ENCODE measurements at places on chromosomes 7 and 10.

DNA sequence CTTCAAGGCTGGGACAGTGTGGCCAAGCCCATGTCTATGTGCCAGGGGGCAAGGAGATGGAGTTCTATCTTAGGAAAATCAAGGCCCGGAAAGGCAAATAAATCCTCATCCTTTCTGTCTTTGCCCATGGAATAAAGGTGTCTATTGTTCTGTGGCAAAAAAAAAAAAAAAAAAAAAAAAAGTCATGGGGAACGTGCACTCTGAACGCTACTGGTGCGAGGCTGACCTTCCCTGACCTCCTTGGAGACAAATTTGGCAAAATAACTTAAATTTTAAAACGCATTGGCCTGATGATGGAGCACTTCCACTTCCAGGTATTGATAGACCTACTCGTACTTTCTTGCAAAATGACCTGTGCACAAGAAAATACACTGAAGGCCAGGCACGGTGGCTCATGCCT, 12.2 kb upstream of the BAG3 start:
- DNase-seq, result no peak

GRCh38 chr10:34092891-34093290, 722.2 kb downstream of the PARD3 start:
- DNase-seq, result no peak

GRCh38 chr7:8035647-8036518, 67.3 kb downstream of the GLCCI1 start:
- no peak for DNase-seq

- DNase-seq, result no peak
Observed at GRCh38 chr7:2197436-2198155, 35.1 kb downstream of the MAD1L1 start.

DNA sequence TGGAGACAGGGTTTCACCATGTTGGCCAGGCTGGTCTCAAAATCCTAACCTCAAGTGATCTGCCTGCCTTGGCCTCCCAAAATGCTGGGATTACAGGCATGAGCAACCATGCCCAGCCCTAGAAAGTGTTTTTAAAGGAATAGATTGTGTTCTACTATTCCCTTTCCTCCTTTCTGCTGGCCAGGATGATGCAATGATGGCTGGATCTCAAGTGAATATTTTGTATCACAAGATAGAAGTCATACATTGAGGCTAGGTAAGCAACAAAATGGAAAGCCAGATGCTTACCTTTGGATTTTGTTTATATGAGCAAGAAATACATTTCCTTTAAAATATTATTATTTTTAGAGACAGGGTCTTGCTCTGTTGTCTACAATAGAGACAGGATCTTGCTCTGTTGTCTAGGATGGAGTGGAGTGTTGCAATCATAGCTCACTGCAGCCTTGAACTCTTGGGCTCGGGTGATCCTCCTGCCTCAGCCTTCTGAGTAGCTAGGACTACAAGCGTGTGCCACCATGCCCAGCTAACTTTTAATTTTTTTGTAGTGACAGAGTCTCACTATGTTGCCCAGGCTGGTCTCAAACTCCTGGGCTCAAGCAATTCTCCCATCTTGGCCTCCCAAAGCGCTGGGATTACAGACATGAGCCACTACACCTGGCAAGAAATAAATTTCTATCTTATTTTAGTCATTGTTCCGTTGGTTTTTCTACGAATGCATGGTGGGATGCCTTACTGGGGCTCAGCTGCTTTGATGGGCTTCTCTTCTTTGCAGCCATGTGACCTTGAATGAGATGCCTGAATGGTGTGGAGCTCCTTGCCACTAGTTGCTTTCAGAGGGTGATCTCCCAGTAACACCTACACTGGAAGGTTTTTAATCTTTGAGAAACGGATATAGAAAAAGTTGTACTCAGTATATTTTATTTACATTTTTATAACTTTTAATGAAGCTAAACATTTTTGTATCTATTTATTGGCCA, 5.8 kb upstream of the AEBP1 start:
- no peak for DNase-seq

DNA sequence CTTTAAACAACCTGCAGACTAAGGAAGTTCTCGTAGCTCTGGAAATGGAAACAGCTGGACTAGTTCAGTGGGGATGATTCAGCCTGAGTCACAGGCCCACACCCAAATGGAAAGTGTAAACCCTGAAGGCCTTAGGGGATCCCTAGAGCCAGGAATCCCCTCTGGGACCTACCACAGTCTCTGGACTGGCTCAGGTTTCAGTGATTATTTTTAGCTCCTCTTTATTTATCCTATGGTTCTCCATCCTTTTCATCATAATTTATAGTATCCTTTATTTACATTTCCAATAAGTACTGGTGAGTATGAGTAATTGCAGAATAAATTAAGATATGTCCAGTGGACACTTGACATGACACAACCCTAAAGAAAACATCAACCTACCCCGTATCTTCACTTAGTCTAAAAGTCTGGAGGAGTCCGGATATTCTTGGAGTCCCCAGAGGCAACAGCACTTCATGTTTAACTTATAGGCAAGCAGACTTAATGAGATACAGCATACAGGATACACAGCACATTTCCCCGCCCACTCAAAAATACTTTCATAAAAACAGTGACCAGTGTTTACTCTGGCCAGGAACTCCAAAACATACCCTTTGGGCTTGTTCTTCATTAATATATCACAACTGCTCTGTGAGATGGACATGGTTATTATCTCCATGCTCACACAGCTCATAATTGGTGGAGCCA, 28.4 kb upstream of the SEMA3E start:
- DNase-seq, result no peak

- no peak for DNase-seq
Observed at GRCh38 chr7:23335621-23336020, 36.5 kb downstream of the MALSU1 start.

DNA sequence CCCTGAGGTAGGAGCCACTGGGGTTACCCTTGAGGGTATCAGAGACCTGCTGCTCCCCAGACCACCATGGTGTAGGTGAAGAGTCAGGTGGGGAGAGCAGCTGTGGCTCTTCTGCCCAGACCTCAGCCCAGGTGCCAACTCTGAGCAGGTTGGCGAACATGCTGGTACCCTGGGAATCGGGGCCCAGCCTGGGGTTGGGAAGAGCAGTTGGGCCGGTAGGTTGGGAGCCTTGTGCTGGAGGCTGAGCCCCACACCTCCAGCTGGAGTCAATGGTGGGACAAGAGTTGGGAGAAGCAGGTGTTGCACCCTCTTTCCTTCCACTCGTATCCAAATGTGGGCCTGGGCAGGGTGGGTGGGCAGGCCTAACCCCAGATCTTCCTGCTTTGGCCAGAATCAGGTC, 114.5 kb downstream of the CDH23 start:
- DNase-seq, result no peak

- no peak for DNase-seq
Observed at GRCh38 chr10:99008054-99008453, 227.6 kb downstream of the HPSE2 start.

DNA sequence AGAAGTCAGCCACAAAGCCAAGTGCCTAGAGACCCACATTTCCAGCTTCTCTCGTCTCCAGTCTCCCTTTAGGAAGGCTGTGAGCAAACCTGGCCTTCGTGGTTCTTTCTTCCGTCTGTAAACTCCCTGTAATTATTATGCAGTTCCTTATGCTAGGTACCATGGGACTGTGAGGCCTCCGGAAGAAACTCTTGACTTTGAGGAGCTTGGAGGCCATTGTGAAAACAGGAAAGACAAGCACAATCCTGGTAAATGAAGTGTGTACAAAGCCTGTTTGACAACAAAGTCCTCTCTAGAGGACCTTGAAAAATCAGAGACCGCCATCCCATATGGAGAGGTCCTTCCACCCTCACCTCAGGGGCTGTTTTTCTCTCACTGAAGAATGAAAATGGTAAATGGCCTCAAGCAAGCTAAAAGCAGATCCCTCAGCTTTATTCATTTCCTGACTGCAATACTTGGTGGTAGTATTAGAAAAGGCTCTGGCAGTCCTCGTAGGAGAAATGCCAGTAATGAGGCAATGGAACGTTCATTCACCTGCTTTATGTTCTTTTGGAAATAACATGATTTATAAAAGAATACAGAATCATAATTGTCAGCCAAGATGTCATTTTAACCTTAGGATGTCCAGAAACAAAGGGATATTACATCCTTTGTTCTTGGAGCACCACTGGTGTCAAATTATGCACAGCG, 926.4 kb downstream of the LRMDA start:
- DNase-seq, result no peak

DNA sequence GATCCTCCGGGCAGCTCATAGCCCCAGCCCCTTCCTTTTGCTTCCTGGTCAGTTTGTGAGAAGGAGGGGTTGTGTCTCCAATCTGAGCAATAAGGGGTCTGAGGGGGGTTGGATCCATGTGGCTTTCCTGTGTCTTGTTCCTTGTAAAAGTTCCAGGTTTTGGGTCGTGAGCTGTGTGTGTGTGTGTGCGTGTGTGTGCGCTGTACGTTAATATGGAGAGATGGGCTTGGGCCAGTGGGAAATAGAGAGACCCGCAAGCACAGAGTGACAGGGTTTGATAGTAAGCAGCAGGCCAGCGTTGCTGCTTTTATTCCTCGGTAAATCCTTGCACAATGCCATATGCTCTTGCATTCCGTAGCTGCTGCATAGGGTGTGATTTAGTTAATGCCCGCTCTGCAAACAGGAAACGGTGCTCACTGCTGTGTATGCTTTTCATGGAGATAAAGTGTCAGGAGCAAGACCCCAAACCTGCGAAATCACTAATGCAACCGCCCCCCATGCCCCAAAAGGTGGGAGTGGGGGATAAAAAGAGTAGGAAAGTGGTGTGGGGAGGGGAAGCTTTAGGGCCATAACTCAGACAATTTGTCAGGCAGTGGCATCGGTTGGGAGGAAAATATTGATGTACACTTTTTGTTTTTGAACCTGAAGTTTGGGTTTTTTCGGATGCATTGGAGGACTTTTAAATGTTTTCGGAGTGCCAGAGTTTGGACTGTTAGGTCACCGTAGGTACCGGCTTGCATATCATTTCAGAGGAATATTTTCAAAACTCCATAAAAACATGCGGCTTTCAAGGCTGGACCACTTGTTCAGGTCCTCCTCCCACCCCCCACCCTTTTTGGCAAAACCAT, 108.7 kb downstream of the TCF7L2 start:
- no peak for DNase-seq

DNA sequence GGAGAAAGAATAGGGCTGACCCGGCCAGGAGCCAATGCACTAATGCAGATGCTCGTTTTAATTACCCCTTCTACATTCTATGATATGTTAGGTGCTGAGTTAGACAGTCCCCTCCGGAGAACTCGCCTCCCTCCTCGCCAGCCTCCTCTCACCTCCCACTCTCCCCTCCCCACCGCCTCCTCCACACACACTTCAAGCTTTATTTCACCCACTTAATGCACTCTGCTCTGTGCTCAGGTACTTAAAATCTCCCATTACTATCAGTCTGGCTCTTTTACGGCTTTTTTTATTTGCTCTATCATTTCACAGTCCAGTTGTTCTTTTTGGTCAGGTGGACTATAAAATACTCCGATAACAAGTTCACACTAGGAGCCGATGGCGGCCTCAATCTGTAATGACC, 231.6 kb downstream of the TEX36 start:
- no peak for DNase-seq

GRCh38 chr10:109205929-109206585, 717.3 kb downstream of the XPNPEP1 start:
- DNase-seq, result no peak

DNA sequence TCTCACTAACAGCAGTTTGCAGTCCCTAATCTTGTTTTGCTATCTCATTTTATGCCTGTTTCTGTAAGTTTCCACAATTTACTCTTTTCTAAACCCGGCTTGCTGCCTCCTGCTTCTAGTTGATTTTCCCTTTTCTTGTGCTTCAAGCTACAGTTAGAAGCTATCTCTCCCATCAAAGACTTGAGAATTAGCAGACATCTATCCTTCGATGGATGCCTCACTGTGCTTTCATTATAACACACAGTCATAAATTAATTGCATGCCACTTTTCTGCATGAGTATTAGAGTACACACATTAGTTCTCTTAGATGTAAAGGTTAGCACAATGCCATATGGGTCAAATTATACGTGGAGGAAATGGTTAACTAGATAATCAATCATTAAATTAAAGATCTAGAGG, 48.7 kb downstream of the SEMA3A start:
- DNase-seq, result no peak

All from CD8-positive, alpha-beta memory T cell (primary cell).